ENCODE measurements at places on chromosomes 1 and 21.

DNA sequence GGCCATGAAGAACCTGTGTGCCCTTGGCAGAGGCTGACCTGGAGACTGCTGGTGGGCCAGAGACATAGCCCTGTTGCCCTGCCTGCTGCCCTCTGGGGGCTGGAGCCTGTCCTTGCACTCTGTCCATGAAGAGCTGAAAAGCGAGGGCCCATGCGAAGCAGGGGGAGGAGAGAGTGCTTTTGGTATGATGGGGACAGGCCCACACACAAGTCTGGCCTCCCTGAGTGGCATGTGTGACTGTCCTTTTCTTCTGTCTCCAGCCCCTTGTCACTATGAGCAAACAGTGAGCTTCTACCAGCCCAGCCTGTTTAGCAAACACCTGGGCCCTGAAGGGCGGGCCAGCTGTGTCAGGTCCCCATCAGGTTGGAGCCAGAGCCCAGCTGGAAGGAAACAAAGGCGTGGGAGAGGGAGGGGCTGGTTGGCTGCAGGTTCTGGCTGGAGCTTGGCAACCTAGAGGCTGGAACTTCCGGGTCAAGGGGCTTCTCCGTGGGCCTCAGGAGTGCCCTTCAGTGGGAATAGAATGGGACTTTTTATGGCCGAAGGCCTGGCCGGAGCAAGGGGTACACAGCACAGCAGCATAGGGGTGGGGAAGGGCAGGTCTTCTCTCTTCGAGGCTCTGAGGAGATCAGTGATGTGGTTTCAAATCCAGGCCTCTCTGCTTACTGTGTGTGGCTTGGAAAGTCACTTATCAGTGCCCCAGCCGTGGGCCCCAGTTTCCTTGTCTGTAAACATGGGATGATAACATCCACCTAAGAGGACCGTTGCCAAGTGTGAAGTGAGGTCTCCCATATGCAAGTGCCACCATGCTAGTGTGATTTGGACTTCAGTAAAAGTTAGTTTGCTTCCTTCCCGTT, 14.3 kb downstream of the QSOX1 start:
- peak; percentile 19 for DNase-seq

GRCh38 chr1:219699870-219700269, 87.0 kb upstream of the ZC3H11B start:
- no peak for DNase-seq

DNA sequence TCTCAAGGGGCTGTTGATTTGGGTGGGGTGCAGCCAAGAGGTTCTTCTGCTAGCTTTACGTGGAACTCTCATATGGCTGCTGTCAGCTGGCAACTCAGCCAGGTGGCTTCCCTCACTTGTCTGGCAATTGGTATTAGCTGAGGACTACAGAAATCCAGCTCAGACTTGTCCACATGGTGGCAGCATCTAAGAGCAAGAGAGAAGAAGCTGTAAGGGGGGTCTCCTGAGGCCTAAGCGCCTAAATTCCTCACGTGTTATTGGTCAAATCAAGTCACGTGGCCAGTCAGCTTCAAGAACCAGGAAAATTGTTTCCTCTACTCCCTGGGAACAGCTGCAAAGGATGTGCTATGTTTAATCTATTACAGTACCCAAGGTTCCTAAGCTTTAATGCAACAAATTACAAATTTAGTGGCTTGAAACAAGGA, 4.2 kb upstream of the DYRK3 start:
- peak; percentile 58 for DNase-seq

DNA sequence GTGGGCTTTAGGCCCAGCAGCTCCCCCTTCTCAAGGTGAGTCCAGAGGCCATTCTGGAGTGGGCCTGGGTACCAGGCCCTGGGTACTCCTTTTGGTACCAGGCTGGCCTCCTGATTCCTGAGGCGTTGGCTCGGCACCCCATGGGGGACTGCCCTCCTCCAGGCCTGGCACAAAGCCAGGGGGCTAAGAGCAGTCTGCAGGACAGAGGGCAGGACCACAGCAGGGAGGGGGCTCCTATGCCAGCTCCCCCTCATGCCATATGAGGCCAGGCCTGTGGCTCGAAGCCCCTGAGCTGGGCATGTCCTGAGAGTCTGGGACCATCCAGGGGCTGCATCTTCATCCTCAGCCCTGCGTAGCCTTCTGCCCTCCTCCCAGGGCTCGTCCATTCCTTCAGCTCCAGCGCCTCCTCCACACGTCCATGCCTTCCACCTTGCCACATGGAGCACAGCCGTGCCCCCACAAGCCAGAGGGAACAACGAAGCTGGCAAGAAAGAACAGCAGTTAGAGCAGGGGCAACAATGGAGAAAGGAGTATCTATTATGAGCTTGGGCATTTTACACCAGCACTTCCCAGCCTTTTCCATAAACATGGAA, 3.2 kb downstream of the PHLDA3 start:
- DNase-seq, result no peak

- DNase-seq, result no peak
Measured at GRCh38 chr1:246332078-246332477, 175.0 kb downstream of the SMYD3 start.

DNA sequence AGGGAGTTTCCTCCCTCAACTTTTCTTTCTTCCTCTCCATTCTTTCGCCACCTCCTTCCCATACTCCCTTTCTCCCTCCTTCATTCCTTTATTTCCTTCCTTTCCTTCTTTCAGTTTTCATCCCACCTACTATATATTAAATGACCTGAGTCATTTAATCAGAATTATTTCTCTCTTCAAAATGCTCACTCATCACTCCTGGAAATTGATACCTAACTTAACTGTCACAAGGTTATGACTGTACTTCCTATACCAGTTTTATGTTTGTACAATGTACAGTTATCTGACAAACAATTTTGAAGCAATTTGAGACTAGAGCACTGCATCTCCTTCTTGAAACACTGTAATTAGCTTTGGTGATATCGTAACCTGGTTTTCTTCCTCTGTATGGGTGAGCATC, 41.4 kb downstream of the NEXN start:
- DNase-seq, result no peak

DNA sequence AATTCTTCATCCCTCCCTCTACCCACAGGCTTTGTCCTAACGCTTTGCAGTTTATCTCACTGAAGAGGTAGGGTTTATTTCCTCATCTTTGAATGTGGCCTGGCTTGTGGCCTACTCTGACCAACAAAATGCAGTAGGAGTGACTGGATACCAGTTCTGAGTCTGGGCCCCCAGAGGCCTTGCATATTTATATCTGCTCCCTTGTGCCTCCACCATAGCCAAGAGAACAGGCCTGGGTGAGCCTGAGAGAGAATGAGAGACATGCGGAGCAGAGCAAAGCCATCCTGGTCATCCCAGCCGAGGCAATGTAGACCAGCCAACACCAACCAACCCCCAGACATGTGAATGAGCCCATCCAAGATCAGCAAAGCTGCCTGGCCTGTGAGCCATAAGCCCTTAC, 30.3 kb downstream of the SMIM12 start:
- DNase-seq, result no peak

GRCh38 chr1:59509341-59509875, 212.5 kb downstream of the FGGY start:
- DNase-seq, result no peak

GRCh38 chr1:75265792-75266191, 131.6 kb downstream of the LHX8 start:
- DNase-seq, result peak; percentile 69

DNA sequence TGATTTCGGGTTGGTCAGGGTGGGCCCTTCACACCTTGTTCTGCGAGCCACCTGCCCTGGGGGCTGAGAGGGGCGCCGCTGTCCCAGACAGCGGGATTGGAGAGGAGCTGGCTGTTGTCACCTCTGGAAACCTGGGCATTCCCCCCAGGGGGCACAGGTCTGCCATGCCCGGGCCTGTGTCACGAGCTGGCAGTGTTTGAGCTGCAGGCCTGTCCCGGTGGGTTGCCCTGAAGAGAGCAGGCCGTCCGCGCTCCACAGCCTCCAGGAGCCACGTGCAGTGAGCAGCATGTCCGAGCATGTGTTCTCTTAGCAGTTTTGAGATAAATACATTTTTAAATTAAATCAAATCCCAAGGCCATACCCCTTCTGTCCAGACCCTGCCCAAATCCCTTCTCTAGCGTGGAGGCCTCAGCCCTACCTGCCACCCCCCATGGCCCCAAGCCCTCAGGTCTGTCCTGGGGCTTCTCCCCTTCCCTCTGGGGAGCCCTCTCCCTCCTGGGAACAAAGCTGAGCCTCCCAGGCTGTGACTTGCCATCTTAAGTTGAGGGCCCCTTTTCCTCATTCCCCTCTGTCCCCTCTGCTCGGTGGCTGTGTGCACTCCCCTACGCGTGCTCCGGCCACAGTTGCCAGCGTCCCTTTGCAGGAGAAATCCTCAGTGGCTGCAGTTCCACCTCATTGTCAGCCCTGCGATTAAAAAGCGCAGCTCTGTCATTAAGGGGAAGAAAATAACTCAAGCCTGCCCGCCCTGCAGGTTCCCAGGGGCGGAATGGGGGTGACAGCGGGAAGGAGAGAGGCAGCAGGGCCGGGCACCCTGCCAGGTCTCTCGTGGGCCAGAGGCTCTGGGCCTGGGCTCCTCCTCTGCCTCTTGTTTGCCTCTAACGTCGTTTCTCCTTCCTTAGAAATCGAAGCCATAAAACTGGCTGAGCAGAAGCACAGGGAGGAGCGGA, 26.6 kb downstream of the SLX9 start:
- DNase-seq, result peak; percentile 15

DNA sequence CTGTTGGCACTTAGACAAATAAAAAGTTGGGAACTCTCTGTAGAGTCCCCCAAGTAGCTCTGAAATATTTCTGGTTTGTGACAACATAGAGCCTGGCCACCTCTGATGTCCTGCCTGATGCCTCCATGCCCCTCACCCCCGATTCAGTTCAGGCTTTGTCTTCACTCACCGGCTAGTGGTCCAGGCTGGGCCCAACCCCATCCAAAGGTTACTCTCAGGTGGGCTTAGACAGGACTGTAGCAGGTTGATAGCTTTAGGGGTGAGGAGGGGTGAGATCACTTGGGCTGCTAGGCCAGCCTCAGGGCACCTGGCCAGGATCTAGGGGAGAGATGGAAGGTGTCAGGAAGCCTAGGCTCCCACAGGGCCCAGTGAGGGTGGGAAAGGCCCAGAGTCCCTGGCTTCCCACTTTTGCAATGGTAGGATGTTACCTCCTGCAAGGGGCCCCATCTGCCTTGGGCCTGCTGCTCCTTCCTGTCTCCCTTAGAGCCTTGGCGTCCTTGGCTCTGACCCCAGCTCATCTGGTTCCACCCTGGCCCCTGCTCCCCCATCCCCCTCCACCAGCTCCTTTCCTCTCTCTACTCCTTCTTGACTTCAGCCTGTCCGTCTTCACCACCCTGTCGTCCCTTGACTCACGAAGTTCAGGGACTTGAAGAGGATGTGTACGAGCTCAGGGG, 6.7 kb downstream of the EPS8L3 start:
- no peak for DNase-seq

DNA sequence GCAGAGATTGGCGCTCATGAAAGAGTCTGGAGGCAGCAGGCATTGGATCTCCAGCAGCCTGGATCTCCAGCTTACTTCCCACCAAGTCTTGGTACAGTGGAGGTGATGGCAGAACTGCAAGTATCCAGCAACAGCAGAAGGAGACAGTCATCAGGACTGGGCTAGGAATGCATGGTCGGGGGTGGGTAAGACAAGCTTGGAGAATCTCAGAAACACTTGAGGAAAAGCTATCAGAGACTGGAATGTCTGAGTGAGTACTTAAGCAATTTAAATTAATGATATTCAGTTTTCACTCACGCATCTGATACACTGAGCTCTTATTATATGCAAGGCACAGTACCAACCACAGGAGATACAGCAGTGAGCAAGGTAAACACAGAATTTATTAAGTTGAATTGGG, 9.8 kb downstream of the TMEM35B start:
- no peak for DNase-seq

DNA sequence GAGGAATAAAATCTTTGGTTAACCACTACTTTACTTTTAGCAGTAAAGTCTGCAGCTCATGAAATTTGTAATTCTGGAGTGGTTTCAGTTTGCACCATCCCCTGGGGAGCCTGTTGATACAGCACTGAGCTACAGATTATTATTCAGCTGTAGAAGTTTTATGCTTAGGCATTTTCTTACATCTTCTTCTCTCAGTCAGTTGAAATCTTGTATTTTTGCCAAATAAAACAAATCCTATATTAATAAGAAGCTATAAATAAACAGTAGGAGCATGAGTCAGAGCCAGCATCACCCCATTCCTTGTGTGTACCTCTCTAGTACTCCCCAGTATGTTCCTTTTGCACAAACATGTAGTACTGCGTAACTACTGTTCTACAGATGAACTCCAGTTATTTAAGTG, 118.9 kb downstream of the ATF6 start:
- no peak for DNase-seq

GRCh38 chr1:66767626-66768025, 15.4 kb downstream of the DYNLT5 start:
- no peak for DNase-seq

- no peak for DNase-seq
Measured at GRCh38 chr1:198880818-198881597, 242.2 kb downstream of the PTPRC start.

DNA sequence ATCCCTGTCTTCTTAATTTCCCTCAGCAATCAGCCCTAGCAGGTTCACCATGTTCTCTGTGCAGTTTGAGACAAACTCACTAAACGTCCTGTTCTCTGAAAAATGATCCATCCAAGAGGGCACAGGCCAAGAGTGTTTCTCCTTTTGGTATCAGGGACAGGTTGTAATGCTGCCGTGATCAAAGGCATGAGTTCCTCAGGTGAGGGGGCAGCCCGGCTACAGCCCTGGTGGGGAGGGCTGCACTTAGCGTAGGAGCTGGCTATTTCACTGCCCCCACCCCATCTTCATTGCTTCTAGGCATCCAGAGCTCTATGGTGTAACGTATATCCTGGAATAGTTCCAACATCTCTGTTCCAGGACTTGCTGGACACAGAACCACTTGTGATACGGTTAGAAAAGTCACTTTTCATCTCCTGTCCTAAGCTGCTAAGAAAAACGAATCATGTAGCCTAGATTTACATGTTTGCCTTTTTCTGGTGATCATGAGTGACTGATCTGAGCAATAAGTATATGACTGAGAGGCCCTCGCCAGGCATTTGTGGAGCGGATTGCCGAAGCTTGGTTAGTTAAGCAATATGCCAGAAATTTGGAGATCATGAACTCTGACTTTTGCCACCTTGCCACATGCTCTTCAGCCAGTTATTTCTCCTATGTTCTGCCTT, 41.1 kb upstream of the SRP9 start:
- no peak for DNase-seq

GRCh38 chr1:166090244-166090643, 76.6 kb downstream of the FAM78B start:
- no peak for DNase-seq

GRCh38 chr21:17467829-17468228, 45.0 kb upstream of the CXADR start:
- DNase-seq, result no peak

DNA sequence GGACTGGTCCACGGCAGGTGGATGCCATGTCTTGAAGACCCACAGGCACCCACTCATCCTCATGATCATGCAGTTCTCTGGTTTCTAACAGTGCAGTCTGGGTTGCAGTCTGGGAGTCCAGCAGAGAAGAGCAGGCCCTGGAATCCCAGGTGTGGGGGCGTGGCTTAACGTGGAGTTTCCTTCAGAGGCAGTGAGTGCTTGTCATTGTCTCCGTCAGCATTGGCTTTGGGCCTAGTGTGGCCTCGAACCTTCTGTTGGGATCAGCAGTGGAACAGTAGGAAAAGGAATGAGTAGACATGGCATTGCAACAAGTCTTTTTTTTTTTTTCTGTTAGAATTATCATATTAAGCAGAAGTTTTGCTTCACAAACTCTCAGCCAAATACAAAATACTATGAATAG, 12.8 kb downstream of the LGALS8 start:
- no peak for DNase-seq

Data from NCI-H1105 treated with DMSO at 0.1 percent for 48 hours (cell line).